ENCODE measurements at places on chromosomes 11 and 22.
A peak's percentile ranks its signal among the peaks of the same experiment; 100 is the strongest.

- DNase-seq = peak; percentile 24
These were observed 16.8 kb downstream of the NUCB2 start for GRCh38 chr11:17293311-17293710.

DNA sequence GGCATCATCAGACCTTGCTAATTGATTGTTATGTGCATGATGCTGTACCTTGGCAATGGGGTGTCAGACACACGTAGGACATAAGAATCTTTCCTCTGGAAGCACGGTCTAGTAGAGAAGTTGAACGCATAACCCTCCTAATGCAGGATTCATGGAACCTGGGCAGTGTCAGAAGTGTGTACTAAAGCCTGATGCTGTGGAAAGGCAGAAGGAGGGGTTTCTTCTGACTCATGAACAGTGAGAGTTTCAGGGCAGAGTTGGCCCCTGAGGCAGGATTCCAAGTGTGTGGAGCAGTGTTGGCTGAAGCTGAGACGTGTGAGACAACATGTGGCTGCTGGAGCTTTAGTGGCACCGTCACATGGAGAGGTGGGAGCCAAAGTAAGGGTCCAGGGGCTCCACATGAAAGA is 3.5 kb downstream of the PANX1 start:
- DNase-seq = no peak

DNA sequence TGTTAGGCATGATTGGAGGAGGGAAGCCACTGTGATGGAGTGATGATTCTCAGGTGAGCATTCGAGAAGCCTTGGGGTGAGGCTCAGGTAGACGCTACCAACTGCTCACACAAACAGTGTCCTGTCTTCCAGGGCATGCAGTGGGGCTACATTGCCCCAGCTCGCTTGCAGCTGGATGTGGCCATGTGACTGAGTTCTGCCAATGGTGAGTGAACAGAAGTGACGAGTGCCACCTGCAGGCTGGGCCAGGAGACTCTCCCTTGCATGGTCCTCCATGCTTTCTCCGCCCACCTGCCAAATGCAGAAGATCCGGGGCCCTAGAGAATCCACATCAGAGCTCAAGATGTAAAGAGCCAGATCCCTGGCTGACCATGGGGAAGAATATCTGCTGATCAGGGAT is 195.9 kb downstream of the BCR start:
- DNase-seq = peak; percentile 47

DNA sequence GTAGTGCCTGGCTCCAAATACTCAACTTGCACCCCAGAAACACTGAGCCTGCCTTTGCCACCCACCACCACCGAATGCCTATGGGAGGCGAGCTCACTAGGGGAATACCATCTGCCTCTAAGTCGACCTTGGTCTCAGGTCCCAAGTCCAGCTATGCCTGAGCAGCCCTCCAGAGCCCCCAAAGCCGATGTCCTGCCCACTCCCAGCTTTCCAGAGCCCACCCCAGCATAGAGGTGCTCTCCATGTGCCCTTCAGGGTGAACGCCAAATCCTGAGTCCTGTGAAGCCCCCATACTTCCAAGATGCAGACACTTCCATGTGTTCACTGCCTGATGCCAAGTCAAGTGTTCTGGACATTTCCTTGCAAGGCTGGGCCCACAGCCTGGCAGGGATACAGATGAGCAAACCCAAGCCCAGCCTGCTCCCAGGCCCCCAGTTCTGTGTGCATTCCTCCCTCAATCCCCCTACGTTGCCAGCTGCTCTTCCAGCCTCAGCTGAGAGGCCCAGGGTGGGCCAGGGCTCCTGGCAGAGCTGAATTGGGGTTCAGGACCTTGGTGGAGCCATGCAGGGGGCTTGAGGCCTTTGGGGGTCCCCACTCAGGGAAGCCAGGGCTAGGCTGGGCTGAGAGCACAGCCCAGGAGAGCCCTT is 2.6 kb upstream of the KMT5B start:
- no peak for DNase-seq

DNA sequence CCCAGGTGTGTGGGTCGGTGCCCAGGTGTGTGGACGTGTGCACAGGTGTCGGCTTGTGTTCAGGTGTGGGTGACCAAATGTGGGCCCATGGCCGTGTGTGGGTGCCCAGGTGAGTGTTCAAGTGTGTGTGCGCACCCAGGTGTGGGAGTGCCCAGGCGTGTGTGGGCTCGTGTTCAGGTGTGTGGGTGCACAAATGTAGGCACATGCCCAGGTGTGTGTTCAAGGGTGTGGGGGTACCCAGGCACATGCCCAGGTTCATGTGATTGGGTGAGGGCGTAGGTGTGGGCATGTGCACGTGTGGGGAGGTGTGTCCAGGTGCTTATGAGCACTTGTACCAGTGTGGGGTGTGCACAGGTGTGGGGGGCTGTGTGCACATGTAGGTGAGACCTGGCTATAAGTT is 42.8 kb downstream of the MOB2 start:
- DNase-seq = no peak

GRCh38 chr11:15665368-15665871 is 550.7 kb downstream of the INSC start:
- no peak for DNase-seq

- DNase-seq = peak; percentile 51
These were observed 1.5 kb downstream of the IL17RA start for GRCh38 chr22:17086296-17086695.

GRCh38 chr11:27997344-27997743 is 110.6 kb downstream of the KIF18A start:
- DNase-seq = no peak

- DNase-seq = no peak
These were observed 11.3 kb upstream of the CCDC83 start for GRCh38 chr11:85843929-85844328.

GRCh38 chr11:67416416-67417335 is 1.2 kb downstream of the CARNS1 start:
- DNase-seq = no peak

DNA sequence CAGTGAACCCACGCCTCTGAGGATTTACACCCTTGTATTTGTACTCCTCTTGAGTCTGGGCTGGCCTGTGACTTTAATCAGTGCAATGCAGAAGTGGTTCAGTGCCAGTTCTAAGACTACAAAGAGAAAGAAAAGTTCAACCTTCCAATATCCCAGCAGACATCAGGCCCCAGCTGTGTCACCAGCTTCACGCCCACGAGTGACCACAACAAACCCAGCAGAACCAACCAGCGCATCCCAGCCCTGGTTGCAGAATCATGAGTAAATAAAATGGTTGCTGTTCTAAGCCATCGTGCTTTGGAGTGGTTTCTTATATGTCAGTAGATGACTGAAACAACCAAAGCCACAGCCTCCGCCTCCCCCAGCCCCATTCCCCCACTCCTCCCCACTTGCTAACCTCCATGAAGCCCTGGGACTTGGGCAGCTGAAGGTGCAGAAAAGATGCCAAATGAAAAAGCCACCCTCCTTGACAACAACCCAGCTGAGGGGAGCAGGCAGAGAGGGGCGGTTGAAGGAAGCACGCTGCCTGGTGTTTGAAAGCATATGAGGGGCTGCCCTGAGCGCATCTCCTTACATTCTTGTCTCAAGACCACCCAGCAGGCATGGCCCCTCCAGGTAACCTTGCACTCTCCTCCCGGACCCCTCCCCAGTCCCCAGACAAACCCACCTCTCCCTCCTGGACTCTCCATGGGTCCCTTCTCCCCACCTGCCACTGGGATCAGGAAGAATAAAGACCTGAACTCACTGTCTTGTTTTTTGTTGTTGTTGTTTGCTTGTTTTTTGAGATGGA is 20.9 kb downstream of the TSKU start:
- DNase-seq = peak; percentile 74

GRCh38 chr11:76315182-76315853 is 65.6 kb downstream of the THAP12 start:
- DNase-seq = no peak

DNA sequence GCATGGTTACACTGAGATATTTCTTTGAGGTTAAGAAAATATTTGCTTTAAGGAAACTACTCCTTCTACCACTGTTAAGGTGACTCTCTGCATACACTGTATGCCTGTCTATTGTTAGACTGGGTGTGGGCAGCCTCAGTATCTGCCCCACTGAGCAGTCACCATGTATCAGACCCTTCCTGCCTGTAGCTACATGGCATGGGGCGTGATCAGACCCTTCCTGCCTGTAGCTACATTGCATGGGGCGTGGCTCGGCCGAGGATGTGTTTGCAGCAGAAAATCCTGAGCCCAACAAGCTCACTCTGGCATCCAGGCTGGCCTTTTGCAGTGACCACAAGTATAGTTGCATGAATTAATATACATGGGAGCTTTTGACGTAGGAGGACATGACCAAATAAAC is 669.4 kb downstream of the OPCML start:
- DNase-seq = no peak

DNA sequence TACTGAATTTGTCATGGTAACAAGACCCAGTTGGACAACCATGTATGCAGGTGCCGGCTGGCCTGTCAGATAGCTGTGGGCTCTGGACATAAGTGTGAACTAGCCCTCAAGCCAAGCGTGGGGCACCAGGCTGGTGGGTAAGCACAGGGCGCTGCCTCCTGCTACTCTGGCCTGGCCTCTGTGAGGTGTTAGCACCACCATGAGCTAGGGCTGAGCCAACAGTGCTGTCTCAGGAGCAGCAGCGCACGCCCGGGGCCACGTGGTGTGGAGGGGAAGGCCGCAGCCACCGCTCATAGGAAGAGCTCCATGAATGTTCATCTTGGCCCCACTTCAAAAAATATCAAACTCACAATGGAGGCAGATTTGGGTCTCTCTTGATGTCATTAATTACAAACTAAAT is 35.3 kb upstream of the GNB1L start:
- DNase-seq = no peak

- DNase-seq = no peak
These were observed 22.5 kb downstream of the TMPRSS13 start for GRCh38 chr11:117906710-117907109.

DNA sequence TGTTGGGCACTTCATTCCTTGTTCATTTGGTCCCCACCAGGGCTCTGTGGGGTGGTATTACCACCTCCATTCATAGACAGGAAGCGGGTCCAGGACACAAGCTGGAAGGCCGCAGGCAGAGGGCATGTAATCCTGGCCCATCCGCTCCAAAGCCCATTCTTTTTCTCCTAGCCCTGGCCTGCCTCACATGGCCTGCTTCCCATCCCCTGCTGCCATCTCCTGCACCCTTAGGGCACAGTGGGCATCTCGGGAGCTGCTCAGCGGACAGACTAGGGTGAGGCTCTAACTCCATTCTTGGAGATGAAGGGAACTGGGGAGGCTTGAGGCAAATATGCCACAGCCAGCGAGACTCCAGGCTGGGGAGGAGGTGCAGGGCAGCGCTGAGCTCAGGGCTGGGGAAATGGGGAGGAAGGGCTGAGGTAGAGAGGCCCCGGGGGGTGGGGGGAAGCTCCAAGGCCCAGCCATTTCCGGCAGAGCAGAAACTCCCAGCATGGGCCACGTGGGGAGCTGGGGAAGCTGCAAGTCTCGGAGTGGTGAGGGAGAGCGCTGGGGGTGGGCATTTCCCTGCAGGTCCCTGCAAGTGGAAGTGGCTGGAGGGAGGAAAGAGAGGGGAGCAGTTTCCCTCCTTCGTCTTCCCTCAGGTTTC is 14.3 kb upstream of the BCL9L start:
- peak; percentile 44 for DNase-seq

DNA sequence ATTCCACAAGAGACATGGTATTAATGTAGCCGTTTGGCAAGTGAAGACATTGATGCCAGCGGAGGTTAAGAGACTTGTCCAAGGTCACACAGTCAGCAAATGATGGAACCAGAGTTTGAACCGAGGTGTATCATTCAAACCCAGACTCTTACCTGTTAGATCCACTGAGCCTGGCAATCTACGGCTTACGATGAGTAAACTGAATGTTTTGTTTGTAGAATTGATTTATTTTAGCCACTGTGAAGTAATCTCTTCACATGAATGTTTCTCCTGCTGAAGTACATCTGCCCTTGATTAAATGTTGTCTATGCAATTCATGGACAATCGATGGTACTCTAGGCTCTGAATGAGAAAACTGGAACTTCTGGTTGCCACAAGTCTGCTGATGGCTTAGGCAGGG is 155.5 kb upstream of the NAV2 start:
- no peak for DNase-seq

GRCh38 chr11:66850588-66851238 is 6.2 kb upstream of the LRFN4 start:
- no peak for DNase-seq

GRCh38 chr11:66593303-66593635 is 284 bp downstream of the CCS start:
- peak; percentile 17 for DNase-seq

DNA sequence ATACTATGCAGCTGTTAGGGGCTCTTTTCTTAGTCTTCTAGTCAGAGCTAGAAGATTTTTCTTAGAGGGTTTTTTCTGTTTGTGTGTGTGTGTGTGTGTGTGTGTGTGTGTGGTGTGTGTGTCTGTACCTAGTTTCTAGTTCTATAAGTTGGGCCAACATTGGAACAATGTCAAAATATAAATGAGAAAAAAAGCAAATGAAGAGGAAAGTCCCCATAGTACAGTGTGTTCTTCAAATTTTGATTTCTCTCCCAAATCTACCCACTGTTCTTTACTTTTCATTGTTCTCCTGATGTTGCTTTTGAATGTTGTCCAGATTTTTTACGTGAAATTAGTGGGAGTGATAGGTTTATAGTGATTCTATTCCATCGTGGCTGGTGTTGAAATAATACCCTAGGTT is 2153.4 kb upstream of the RAG2 start:
- DNase-seq = no peak

DNA sequence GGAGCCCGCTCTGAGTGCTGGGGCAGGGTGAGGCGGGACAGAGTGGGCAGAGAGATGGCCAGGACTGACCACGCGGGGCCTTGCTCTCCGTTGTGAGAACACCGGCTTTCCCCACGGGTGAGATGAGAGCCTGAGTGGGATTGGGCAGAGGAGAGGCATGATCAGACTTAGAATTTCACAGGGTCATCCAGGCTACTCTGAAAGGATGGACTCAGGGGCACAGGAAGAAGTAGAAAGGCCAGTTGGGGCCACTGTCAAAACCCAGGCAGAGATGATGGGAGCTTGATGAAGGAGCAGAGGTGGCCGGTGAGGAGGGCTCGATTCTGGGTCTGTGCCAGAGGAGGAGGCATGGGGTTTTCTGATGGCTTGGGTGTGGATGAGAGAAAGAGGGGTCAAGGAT is 63.8 kb upstream of the NUP50 start:
- no peak for DNase-seq

DNA sequence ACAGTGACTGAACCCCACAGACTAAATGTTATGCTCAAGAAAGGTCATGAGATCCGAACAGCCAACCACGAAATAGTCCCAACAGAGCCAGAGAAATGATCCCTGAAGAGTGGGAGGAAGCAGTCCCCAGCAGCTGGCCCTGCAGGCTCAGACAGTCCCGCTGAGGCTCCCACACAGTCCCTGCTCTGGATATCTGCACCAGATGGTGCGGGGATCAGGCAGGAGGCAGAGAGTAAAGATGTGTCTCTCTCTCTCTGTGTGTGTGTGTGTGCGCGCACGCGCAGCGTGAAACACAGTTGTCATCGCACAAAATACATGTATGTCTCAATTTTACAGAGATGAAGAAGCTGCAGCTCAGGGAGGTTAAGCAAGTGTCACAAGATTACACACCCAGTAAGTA is 27.9 kb downstream of the GUCY1A2 start:
- no peak for DNase-seq

DNA sequence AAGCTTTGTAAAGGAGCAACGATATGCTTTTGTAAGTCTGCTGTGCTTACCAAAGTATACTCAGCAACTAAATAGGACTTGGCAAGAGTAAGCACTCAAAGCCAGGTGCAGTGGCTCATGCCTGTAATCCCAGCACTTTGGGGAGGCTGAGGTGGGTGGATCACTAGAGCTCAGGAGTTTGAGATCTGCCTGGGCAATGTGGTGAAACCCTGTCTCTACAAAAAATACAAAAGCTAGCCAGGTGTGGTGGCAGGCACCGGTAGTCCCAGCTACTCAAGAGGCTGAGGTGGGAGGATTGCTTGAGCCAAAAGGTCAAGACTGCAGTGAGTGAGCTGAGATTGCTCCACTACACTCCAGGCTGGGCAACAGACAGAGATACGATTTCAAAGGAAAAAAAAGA is 67.5 kb downstream of the PAK1 start:
- DNase-seq = no peak
